ENCODE measurements at places on chromosomes 1 and 21.
A peak's percentile ranks its signal among the peaks of the same experiment; 100 is the strongest.

- DNase-seq = no peak
Observed at GRCh38 chr1:187696073-187696472, 867.3 kb downstream of the PLA2G4A start.

DNA sequence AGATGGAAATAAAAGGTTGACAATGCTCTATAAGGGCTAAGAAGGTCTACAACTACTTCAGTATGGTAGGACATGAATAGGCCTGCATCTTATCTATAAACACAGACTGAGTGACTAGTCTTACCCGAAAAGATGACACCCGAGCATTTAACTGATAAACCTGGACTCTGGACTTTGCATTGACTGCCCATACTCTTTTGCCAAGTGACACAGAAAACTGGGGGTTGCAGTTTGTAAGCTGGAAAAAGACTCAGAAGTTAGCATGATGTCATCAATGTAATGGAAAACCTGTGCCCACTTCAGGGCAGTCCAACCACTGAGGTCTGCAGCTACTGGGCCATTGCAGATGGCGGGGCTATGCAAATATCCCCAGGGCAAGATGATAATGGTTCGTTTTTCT is 258.3 kb upstream of the NEGR1 start:
- DNase-seq = no peak

GRCh38 chr1:55774446-55774845 is 559.3 kb upstream of the USP24 start:
- no peak for DNase-seq

- DNase-seq = no peak
Observed at GRCh38 chr1:113391649-113392271, 1.4 kb downstream of the MAGI3 start.

GRCh38 chr21:36730291-36731281 is 31.7 kb downstream of the SIM2 start:
- DNase-seq = no peak

GRCh38 chr1:71434240-71434639 is 353.4 kb upstream of the ZRANB2 start:
- no peak for DNase-seq

- no peak for DNase-seq
Observed at GRCh38 chr1:35433714-35434113, 123.5 kb downstream of the KIAA0319L start.

DNA sequence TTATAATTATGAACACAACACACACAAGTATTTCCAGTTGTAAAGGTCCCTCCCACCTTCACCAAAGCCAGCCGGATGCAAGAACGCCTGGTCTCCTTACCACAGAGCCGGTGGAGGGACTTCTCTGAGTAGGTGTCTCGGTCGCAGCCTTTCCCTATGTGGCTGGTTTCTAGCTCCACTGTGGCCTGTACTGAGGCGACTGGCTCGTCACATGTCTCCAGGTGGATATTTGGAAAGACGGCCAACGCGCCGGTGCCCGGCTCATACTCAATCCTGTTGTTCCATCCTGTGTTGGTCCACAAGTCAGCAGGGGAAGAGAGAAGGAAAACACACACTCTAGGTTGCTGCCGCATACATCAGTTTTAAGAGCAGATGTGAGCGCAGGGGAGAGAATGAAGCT is 74.4 kb downstream of the CLSTN1 start:
- DNase-seq = no peak

DNA sequence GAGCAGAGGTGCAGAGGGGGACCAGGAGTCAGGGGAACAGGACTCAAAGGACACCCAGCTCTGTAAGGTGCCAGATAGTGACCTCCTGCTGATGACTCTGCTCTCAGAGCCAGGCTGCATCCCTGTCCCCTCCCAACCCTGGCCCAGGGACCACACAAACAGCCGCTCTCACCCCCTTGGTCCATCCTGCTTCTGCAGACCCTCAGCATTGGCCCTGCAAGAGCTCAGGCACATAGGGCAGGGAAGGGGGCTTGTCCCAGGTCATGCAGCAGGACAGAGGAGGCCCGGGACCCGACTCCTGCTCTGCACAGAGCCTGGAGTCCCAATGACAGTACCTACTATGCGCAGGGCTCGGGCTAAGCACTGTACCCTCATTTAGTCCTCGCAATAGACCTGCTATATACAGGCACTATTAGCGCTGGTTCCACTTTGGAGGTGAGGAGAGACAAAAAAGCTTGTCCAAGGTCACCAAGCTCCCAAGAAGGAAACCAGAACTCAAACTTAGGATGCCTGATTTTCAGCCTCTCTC is 15.7 kb downstream of the EPHA2 start:
- no peak for DNase-seq

- DNase-seq = no peak
Observed at GRCh38 chr1:90838720-90839119, 121.6 kb upstream of the BARHL2 start.

DNA sequence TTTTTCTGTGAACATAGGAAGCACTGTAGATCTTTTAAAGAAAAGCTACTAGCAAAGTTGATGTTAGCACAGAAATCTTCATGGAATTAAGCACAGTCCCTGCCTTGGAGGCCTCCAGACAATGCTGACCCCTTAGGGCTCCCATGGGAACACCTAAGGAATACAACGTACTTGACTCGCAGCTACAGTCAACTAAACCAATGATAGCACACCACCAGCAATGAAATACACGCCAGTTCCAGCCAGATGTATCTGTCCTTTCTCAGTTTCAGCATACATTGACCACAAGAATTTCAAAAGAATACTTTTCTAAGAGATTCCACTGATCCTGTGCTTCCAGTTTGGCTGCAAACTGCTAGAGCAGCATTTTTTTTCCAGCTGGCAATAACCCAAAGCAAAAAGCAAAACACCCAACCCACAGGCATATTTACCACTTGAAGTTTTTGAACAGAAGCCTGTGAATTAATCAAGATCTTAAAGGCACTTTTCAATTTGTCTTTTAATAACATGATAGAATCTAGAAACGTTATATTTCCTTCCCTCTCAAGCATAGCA is 42.8 kb upstream of the KRTAP11-1 start:
- no peak for DNase-seq

DNA sequence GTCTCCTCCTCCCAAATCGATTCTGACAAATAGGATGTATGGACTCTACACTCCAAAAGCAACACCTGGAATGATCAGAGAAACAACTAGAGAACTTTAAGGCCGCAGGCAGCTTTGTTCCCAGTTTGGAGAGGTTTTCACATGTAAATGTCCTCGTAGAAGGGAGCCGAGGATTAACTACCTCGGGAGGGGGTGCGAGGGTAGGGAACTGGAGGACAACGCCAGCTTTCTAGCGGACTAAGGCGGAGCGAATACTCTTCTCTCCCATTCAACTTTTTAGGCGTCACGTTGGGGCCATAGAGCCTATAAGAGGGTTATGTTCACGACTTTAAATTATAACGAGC is 1.2 kb downstream of the SCAF4 start:
- DNase-seq = peak; percentile 46

DNA sequence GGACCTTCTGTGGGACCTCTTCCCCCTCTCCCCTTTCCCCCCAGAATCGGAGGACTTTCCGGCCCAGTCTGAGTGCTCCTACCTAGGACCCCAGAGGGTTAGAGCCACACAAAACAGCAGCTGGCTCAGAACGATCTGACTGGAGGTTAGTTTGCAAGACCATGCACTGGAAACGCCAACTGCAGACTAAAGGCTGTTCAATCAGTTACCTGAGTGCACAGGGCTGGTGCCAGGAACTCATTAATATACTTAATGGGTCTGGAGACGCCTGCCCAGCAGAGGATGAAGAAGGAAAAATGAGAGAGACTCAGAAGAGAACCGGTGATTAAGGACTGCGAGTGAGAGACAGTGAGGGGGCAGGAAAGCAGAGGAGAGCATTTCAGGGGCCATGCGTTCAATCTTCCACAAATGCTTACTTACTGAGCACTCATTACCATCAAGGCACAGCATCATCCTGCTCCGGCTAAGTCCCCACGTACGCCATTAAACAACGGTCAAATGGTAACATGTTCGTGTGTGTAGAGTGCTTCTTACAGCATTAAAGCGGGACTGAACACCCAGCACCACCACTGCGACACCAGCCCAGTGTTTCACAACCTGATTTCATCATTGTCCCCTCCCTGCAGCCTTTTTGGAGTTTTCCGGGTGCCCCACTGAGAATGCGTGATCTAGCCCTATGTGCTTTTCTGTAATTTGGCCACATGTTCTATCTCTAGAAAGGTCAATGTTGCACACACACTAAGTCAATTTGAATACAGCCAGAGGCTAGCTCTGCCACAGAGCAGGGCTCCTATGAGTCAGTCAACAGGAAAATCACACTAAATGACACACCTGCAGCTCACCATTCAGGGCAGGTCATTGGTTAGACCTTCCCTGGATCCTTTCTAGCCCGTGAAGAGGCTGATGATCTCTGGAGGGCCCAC is 7.6 kb downstream of the ENO1 start:
- no peak for DNase-seq

DNA sequence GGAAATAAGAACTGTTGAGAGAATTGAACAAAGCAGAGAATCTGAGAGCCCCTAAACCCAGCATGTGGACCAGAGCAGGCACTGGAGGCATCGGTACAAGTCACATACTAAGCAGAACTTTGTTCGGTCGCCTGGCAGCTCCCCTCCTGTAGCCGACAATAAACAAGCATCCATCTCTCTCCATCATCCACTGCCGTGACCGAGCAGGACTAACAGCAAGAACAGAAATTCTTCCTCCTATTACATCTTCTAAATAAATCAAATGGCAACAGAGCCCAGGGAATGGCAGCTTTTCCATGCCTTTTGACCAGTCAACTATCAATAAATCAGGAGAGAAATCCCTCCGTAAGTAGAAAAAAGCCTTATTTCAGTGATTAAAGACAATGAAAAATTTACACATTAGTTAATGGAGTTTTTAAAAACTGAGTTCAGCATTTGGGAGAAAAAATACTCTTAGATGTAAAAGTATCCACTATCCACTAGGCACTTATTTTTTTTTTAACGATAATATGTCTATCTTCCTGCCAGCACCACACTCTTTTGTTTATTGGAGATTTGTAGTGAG is 36.5 kb downstream of the PTPN14 start:
- DNase-seq = no peak

DNA sequence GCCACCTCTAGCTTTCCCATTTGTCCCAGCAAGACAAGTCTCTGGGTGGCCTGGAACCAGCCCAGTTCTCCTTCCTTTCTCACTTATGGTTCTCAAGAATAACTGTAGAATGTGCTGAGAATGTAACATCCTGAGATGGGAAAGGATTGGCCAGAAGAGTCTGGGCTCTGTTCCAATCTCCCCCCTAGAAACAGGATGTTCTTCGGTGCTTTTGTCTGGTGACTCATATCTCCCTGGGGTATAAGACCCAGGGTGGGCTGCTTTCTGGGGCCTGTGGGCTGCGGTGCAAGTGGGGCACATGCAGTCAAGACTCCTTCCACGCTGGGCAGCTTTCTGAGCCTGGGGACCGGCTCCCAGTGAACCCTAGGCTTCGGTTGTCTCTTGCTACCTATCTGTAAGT is 251.2 kb upstream of the POU3F1 start:
- no peak for DNase-seq

- DNase-seq = no peak
Observed at GRCh38 chr1:41631971-41632370, 147.5 kb upstream of the EDN2 start.

DNA sequence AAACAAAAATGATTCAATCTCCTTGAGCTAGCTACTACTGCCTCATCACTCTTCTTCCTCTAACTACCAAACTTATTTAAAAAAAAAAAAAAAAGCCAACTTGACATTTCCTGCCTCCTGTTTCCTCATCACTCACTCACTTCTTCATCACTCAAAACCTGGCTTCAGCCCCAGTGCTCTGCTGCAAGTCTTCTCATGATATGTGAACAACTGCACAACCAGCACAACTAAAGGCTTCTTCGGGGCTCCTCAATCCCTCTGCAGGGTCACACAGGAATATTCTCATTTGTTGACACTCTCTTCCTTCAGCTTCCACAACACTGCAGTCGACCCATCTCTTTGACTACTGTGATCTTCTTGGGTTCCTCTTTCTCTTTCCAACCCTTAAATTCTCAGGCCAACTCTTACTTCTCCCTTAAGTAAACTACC is 7.6 kb downstream of the MTF1 start:
- no peak for DNase-seq

DNA sequence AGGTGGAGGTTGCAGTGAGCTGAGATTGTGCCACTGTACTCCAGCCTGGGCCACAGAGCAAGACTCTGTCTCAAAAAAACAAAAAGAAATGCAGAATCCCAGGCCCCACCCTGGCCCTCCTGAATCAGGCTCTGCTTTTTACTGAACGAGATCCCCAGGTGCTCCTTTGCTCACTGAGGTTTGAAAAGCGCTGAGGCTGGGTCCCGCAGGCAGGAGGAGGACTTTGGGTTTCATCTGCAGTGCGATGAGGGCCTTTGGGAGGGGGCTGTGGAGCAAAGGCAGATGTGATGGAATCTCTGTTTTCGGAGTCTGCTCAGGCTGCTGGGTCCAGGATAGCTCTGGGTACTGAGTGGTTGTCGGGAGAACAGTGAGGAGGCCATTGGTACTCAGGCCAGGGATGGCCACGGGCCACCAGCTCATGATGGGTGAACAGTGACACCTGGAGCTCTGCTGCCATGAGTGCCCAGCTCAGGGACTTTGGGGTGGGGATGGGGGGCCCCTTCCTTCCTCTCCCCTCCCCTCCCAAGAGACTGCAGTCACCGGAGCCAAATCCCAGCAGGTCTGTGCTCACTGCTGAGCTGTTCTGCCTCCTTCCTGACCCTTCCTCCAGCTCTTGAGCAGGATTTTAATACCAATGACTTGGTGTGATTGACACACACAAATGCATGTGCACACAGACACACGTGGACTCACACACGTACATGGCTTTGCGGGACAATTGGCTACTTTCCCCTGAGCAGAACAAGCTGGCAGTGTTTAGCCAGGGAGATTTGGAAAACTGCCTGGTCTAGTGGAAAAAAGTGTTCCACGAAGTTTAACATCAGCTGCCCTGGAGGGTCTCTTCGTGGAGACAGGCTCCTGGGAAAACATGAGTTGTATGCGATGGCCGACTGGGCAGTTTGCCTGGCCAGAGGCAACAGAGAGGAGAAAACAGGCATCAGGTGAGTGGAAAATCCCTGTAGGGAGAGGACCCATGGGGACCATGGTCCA is 3.6 kb upstream of the DHRS3 start:
- DNase-seq = peak; percentile 79

DNA sequence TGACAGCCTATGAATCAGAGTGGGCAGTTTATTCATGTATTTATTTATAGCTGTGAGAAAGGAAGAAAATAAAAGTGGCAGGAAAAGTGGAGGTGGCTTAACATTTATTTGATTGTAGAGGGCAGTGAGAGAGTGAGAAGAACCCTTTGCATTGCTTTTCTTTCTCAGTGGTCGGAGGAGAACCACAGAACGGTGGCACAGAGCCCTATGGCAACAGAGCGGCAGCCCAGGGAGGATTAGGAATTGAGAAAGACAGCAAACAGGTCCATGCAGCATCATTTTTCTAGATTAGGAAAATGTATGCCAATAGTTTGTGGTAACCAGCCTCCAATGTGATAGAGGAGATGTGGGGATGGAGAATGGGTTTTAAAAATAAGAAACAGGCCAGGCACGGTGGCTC is 53.1 kb downstream of the NMNAT2 start:
- no peak for DNase-seq

GRCh38 chr1:76240316-76240715 is 165.8 kb downstream of the ST6GALNAC3 start:
- DNase-seq = no peak

Data from right hindlimb (tissue), 1 donor.